Activated naive CD4-positive, alpha-beta T cell treated with anti-CD3 and anti-CD28 coated beads, Interleukin-2, amount 50 U/mL, for 72 hours (primary cell): ENCODE measurements at places on chromosomes 2 and 18.
A peak's percentile ranks its signal among the peaks of the same experiment; 100 is the strongest.

DNA sequence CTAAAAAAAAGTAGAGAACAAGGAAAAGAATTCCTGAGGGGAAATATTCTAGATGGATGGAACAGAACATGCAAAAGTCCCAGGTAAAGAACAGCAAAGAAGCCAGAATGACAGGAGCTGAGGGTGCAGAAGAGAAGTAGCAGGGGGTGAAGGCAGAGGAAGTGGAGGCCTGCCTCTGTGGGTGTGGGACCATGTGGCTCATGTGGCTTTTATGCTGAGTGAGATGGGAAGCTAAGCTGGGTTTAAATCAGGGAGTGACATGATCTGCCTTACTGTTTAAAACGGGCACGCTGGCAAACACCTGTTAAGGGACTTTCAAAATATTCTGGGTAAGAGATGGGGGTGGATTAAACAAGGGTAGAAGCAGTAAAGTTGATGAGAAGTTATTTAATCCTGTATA lies 40.0 kb downstream of the GKN2 start:
- no peak for DNase-seq

- no peak for DNase-seq
Measured at GRCh38 chr2:175855794-175856453, 146.1 kb downstream of the LNPK start.

- DNase-seq = no peak
Measured at GRCh38 chr2:223563462-223563861, 38.7 kb downstream of the SCG2 start.

GRCh38 chr2:196168181-196168580 lies 3.2 kb downstream of the STK17B start:
- DNase-seq = no peak

- no peak for DNase-seq
Measured at GRCh38 chr2:72572501-72572900, 253.3 kb downstream of the EXOC6B start.

GRCh38 chr2:95344656-95345055 lies 47.5 kb downstream of the KCNIP3 start:
- no peak for DNase-seq

DNA sequence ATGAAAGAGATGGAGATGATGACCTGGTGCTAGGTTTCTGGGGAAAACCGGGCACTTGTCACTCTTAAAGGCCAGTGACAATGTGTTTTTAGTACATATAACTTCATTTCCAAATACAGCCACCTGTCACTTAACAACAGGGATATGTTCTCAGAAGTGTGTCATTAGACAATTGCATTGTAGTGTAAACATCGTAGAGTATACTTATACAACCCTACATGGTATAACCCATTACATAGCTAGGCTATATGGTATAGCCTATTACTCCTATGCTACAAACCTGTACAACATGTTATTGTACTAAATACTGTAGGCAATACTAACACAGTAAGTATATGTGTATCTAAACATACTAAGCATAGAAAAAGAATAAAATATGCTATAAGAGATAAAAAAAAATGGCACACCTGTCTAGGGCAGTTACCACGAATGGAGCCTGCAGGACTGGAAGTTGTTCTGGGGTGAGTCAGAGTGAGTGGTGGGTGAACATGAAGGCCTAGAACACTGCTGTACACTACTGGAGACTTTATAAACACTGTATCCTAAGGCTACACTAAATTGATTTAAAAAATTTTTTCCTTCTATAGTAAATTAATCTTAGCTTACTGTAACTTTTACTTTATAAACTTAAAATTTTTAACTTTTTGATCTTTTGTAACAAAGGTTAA lies 123.2 kb downstream of the THADA start:
- DNase-seq = no peak

DNA sequence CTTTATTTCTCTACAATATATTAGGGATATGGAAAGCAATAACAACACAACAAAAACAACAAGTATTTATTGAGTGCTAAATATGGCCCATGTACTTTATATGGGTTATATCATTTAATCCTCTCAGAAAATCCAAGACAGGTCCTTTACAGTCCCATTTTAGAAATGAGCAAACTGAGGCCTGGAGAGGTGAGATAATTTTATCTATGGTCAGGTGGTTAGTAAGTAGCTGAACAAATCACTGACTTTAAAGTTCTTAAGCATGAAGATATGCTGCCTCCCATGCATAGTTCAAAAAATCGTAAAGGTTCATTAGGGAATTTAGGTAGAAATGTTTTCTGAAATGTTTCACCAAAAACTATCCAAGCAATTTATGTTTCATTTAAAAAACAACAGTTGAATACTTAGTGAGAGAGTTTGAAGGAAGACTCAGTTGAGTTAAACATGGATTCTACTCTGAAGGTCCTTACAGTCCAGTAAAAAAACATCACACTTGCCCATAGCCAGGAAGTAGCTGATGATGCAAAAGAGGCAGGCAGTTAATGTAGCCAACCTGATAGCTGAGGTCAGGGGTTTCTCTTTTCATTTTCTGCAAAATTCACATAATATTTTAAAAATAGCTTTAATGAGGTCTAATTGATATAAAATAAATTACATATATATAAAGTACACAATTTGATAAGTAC lies 7.6 kb upstream of the NFE2L2 start:
- DNase-seq = no peak

- no peak for DNase-seq
Measured at GRCh38 chr2:15834381-15835031, 105.8 kb upstream of the MYCN start.

GRCh38 chr2:100953406-100954043 lies 48.6 kb upstream of the RPL31 start:
- peak; percentile 51 for DNase-seq

GRCh38 chr2:95347681-95348608 lies 50.8 kb downstream of the KCNIP3 start:
- no peak for DNase-seq

GRCh38 chr2:111091811-111092211 lies 28.9 kb upstream of the BCL2L11 start:
- DNase-seq = no peak

DNA sequence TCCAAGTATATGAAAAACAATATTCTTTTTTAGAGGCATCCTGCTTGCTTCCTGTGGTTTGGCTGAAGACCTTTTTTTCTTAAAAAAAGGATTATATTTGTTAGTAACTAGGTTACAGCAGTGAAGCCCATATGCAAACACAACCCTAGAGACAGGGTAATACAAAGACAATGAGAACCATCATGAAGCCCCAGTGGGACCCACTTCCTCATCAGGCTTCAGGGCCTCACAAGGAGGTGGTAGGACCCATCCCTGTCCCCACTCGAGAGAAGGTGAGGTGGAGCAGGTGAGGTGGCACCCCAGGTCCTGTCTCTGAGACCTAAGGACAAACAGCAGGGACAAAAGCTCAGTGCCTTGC lies 80.3 kb downstream of the EDAR start:
- no peak for DNase-seq

GRCh38 chr18:79480171-79481045 lies 84.7 kb downstream of the NFATC1 start:
- DNase-seq = no peak

- no peak for DNase-seq
Measured at GRCh38 chr2:222915092-222915957, 54.5 kb downstream of the ACSL3 start.

DNA sequence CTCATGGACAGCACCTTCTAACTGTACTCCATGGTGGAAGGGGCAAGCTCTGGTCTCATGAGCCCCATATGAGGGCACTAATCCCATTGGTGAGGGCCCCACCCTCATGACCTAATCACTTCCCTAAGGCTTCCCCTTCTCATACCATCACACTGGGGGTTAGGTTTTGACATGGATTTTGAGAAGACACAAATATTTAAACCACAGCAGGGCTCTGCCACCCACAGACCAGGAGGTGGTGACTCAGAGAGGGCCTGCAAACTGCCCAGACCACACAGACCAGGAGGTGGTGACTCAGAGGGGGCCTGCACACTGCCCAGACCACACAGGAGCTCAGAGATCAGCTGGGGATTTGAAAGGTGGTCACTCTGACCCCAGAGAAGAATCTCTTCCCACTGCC lies 222.0 kb downstream of the KLHL29 start:
- DNase-seq = no peak

DNA sequence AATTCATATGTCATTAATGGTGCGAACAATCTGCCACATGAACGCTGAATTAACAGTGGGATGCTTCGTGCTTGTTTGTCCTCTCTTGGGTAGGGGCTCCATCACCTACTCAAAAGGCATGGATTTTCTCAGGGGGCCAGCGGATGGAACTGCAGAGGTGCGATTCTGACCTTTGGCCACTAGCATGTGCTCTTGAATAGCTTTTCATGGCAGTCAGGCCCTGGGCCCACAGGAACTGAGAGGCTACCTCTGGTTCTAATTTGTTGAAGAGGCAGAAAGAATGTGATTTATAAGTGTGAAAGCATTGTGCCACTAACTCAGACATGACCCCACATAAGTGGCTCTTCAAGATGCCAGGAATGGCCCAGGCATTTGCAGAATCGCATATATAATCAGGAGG lies 283.2 kb downstream of the INSIG2 start:
- DNase-seq = peak; percentile 5

- no peak for DNase-seq
Measured at GRCh38 chr2:29817801-29818680, 103.3 kb downstream of the ALK start.

DNA sequence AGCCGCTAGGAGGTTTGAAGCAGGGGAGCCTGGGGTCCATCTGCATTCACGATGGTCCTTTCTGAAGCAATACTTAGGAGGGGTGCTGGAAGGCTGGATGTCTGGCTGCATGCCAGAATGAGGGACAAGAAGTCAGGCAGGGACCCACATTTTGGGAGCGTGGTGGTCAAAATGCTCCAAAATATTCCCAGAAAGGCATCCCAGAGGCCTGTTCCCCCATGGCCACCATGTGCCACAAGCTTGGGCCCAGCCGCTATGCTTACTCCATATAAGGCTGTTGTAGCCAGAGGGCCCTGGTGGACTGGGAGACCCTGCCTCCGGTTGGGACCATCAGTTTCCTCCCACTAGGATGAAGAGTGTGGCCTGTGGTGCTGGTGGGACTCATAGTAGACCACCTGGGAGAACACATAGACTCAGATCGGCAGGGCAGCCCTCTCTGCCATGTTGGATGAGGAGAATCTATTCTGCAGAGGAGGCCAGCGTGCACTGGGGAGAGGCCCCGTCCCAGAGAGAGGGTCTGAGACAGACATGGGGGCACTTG lies 3.6 kb upstream of the PROM2 start:
- no peak for DNase-seq

DNA sequence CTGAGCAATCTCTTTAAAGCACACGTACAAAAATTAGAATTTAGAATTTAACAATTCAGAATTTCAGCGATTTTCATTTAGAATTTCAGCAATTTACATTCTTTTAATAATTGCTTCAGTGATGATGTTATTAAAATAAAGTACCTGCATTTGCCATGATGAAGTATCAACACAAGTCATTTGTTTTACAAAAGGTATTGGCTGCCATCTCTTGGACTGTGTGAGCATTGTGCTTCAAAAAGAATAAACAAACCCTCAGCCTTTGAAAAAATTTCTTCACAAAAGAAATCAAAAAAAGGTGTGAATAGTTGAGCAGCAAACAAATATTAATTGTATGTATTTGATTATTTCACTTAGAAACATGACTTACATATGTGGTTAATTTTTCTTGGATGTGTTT lies 27.1 kb upstream of the ZC3H15 start:
- DNase-seq = no peak

GRCh38 chr18:35352778-35353177 lies 8.6 kb upstream of the ZNF24 start:
- DNase-seq = no peak

DNA sequence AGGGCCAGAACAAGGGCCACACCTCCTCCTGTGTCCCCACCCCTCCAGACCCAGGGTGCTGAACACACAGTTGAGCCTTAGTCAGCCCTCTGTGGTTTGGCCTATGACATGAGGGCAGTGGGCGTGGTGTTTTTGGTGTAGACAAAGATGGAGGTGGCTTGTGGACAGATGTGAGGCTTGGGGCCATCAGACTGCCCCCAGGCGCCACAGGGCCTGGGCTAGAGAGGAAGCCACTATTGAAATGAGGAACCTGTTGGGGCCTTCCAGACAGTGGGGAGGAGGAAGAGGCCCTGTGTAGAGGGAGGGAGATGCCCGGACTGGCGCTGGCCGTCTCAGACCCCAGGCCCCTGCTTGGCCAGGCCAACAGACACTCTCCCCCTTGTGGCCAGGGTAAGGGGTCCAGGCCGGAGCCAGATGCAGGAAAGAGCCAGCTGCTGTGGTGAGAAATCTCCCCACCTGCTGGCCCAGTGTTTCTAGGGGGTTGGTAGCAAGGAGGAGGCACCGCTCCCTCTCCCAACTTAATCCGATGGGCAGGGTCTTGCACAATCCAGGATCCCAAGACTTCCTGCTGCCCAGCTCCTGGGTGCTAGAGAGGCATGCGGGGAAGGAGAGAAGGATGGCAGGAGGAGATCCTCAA lies 53.8 kb downstream of the SMAD7 start:
- DNase-seq = no peak

DNA sequence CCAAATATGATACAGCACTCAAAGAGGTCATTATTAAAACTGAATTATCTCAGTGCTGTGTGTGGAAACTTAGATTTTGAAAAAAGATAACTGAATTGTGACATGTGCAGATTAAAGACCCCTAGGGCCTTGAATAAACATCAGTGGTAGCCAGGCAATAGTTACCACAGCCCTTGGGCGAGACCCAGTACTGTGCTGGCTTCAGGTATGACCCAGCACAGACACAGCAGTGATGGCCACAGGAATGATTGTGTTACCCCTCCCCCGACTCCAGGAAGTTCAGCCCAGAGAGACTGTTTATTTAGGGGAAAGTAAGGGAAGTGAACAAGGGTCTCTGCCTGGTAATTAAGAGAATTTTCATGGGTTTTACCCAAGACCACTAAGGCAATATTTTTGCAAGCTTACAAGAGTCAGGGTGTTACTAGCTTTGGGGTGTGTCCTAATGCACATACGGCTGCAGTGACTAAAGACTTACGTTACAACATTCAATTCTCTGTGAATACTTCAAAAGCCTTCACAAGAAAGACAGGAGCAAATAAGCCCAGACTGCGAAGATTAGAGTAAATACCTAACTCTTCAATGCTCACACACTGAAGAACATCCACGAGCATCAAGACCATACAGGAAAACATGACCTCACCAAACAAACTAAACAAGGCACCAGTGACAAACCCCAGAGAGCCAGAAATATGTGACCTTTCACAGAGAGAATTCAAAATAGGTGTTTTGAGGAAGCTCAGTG lies 28.2 kb upstream of the ITGAV start:
- no peak for DNase-seq

DNA sequence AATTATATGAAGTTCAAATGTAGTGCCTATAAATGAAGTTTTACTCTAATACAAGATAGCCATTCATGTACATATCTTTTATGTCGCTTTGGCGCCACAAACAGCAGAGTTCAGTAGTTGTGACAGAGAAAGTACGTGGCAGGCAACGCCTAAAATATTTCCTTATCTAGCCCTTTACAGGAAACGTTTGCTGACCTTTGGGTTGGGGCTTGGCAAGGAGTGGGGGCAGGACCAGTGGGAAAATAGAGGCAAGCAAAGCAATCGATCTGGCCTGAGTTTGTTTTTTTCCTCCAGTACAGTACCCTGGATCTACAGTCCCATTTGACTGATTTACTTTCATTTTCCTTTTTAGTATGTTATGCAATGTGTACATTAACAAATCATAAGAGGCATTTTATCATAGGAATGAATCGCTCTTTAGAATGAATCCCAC lies 13.1 kb downstream of the CCDC68 start:
- DNase-seq = no peak
